ENCODE measurements at places on chromosomes 3 and 15.
A peak's percentile ranks its signal among the peaks of the same experiment; 100 is the strongest.

DNA sequence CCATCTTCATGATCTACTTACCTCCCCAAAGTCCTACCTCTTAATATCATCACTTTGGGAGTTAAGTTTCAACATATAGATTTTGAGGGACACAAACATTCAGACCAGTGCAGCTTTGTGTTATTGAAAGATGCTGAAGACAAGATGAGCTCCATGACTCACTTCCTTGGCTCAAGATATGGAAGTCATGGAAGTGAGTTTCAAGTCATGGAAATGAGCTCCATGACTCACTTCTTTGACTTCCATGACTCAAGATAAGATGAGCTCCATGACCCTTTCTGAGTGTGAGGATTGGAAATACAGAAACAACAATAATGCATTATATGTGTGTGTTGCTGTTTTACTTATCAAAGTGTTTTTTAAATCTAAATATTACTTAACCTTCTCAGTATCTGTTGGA lies 170.2 kb upstream of the TPRG1 start:
- DNase-seq: no peak

- peak; percentile 94 for DNase-seq
Measured at GRCh38 chr3:141401573-141402475, 33.5 kb downstream of the ZBTB38 start.

- DNase-seq: no peak
Measured at GRCh38 chr15:74274470-74275038, 38.4 kb downstream of the CCDC33 start.

DNA sequence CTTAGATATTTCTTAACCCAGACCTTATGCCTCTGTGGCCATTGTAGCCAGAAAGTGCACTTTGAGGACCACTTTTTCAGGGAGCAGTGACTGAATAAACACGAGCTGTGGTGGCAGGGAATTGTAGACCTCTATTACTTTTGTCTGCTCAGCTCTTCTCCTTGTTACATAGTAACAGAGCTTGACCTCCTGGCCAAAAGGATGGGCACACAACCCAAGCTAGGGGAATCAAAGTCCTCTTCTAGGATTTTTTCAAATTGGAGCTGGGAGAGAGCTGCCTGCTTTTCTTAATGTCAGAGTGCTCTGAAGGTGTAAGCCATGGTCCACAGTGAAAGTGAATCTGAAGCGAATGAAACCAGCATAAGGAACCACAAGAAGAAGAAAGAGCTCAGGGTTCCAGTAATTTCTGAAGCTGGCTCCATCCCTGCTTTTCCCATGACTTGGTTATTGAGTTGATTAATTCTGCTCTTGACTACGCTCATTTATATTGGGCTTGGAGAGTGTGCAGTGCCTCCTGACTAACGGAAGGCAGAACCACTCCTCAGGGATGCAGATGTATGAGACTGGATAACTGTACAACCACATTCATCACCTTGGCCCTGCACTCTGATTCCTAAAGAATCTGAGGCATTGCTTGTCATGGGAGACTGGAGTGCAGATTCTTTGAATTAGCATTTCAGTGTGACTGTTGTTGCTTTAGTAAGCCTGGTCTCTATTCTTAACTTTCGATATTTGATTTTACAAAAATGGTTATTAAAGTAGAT lies 60.9 kb downstream of the TLNRD1 start:
- DNase-seq: no peak

GRCh38 chr3:124633524-124633923 lies 96.7 kb upstream of the UMPS start:
- DNase-seq: no peak

DNA sequence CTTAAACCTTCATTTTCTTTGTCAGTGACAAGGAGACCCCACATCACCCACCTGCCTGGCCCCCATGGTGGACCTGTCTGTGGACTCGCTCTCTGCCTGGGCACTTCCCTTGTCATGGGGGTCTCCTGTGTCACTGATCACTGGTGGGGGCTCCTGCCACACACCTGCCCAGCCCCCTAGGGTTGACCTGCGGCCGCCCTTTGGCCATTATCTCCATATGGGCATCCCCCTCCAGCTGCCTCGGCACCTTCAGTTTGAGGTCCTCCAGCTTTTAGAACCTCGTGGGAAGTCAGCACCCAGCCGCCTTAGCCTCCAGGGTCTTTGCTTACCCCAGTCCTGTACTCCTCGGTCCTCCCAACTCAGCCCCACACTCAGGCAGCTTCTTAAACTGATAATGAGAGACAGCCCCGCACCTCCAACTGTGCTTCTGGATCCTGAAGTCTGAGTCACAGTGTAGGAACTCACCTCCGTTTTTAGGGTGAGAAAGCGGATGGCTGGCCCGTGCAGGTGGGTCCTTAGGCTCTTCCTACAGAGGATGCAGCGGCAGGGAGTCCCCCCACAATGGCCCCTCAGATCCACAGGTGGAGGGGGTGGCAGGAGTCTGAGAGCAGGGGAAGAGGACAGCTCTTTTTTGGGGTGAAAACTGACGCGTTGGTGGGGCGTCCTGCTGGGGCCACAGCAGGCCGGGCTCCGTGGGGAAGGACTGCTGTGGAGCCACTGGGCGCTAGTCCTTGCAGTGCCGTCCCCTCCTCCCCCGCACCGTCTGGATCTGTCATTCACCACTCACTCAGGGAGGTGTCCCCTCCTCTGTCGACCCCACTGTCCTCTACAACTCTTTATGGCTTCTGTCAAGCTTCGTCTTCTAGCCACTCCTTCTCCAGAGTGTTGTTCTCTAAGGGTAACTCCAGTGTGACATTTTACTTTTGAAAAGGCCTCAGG lies 8.7 kb upstream of the PRR23E start:
- DNase-seq: no peak

DNA sequence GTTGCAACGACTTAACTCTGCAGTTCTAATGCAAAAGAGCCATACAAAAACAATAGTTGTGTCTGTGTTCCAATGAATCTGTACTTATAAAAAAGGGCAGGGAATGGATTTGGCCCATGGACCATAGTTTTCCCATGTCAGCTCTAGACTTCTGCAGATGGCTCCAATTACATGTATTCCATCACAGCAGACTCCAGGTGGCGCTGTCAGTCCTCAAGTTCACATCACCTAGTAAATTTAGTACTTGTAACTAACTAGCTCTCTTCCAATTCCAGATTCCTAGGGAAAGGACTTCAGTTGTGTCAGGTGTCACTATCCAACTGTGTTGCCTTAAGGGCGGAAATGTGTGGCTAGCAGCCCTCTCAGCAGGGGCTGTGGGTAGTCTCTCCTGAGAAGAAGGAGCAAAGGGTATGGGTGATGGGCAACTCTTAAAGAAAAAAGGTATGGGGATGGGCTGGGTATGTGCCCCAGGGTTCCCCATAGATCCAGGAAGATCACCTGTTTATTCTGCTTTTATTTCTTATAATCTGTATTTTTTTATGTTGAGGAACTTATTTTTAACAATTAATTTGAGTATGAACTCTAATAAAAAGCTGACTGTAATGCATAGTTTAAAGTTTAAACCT lies 36.2 kb downstream of the BBS4 start:
- peak; percentile 60 for DNase-seq

DNA sequence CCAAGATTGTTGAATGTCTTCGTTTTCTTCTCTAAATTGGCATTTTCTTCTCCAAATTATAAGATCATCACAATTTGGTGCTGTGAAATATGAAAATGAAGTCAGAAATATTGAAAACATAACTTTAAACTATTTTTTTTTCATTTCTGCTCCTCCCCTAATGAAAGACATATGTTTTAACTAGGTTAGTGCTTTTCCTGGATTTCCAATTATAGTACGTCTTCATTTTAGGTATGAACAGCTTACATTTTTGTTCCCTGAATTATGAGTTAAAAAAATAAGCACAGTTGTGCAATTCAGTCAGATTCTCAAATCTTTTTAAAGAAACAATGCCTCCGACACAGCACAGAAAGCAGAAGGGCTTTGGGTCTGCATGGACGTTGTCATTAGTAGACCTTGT lies 83.5 kb upstream of the CFAP20DC start:
- DNase-seq: no peak

GRCh38 chr3:159763011-159763601 lies 225.5 kb upstream of the IL12A start:
- peak; percentile 88 for DNase-seq

DNA sequence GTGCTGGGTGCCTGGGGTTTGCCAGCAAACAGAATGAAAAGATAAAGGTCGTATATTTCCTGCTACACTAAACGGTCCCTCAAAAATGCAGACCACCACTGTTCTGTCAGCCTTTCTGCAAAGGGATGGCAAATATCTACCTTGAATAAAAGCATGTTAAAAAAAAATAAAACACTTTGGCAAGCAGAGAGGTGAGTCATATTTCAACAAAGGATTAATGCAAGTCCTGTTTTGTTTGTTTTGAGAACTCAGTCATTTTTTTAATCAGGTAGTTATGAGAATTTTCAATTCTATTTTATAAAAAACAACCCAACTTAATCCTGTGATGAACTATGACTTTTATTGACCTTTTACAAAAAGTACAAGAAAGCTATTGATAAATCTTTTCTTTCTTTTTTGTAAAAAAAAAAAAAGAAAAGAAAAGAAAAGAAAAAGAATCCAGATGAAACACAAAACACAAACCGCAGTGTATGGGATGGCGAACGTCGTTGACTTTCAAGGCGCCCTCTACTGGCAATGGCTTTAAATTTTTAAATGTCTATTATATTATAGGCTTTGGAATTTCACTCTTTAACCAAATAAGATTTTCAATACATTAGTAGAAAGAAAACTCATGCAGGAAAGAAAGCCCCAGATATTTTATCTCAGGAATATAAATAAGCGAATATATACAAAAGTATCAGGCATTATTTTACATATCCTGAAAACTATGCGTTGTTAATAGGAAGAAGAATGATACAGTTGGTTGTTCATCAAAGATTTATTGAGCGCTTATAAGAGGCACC lies 87.8 kb downstream of the NCEH1 start:
- no peak for DNase-seq

GRCh38 chr3:30311781-30312180 lies 294.6 kb upstream of the TGFBR2 start:
- no peak for DNase-seq

- peak; percentile 33 for DNase-seq
Measured at GRCh38 chr3:118628704-118629341, 405.8 kb downstream of the IGSF11 start.

DNA sequence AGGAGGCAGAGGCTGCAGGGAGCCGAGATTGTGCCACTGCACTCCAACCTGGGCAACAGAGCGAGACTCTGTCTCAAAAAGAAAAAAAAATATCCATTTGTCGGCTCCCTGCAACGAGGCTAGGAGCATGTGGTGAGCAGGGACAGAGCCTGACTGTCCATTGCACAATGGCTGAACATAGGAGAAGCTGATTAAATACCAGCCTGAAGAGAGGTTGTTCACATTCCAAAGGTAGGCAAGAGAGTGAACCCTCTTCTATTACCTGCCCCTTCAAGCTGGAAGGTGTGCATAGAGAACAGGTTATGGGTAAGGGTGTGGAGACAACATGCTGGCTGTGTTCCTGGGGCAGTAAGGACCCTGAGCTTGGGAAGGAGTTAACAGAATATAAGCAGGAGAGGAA lies 78.7 kb downstream of the DAPK2 start:
- DNase-seq: peak; percentile 52

- DNase-seq: no peak
Measured at GRCh38 chr3:30696403-30696819, 90.0 kb downstream of the TGFBR2 start.

- no peak for DNase-seq
Measured at GRCh38 chr3:76941376-76941775, 98.5 kb upstream of the ROBO2 start.

GRCh38 chr15:48802257-48802656 lies 8.6 kb downstream of the CEP152 start:
- DNase-seq: no peak

GRCh38 chr3:61669668-61670299 lies 108.4 kb downstream of the PTPRG start:
- no peak for DNase-seq

GRCh38 chr3:73813291-73813690 lies 188.6 kb upstream of the PDZRN3 start:
- DNase-seq: no peak

GRCh38 chr15:67062369-67062985 lies 2.9 kb upstream of the SMAD3 start:
- no peak for DNase-seq

DNA sequence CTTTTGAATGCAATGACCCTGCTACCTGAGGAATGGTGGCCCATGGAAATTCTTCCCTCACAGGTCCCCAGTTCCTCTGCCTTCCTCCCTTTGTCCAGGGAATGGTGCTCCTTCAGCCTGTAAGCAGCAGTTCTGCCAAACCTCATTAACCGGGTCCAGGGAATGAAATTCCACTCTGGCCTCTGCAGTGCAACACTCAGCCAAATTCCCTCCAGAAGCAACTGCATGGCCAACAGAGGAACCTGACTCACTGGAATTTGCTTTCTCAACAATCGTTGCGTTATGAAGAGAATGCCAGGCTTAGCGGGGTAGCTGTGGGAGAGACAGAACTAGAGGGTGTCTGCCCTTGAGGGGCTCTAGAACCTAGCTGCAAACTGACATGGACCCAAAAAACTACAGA lies 449.4 kb upstream of the PROK2 start:
- no peak for DNase-seq

DNA sequence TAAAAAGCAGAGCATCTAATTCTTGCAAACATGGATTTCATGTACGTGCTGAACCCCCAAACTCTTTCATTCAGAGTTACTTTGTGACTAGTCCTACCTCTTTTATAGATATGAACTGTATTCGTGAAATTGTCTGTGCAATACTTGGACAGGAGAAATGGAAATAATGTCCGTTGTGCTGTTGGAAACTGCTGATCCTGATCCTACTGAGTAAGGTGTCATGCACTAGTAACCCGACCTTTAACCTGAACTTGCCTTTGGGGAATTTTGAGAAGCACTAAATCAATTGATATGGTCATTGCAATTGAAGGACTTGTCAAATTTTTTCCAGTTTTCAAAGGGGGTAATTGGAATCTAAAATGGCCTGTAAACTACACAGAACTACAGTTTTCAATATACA lies 856.4 kb downstream of the ROBO1 start:
- DNase-seq: no peak

GRCh38 chr3:64743156-64743886 lies 55.5 kb upstream of the ADAMTS9 start:
- no peak for DNase-seq

DNA sequence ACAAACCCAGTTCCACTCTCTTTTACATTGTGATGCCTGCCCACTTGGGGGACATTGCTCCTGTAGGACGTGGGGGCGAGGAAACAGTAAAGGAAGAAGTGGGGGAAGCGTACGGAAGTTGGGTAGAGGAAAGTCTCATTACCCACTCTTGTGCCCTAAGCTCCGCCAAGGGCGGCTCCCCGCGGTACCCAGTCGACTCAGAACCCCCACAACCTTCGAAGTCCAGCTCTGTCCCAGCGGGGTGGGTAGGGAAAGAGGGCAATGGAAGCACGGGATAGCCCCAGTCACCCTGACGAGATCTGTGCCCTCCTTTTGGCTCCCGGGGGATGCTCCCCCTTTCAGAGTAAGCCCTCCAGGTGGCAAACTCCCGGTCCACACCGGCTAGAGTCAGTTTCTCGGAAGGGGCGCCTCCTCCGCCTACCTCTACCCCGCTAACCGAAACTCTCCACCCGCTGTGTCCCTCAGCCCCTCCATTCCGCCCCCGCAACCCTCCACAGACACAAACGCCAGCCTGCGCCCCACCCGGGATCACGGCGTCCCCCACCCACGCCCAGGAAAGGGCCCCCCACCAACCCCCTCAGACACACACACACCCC lies 527 bp downstream of the CSNK1G1 start:
- DNase-seq: peak; percentile 23

- no peak for DNase-seq
Measured at GRCh38 chr3:193843474-193844301, 250.7 kb downstream of the OPA1 start.

GRCh38 chr3:65607101-65607500 lies 431.6 kb downstream of the MAGI1 start:
- DNase-seq: no peak

- DNase-seq: no peak
Measured at GRCh38 chr3:151315846-151316245, 774 bp downstream of the GPR87 start.

Data from upper lobe of left lung (tissue), 6 donors.